PC-3 (cell line): ENCODE measurements at places on chromosomes 11 and 22. TPM values are rescaled to one million over a fixed set of nuclear protein-coding genes. Genes with fewer than 3 reads are reported as not detected.

ZFTA gene
- total RNA-seq = 15.1 and 29.5 TPM in 2 replicates

DNA sequence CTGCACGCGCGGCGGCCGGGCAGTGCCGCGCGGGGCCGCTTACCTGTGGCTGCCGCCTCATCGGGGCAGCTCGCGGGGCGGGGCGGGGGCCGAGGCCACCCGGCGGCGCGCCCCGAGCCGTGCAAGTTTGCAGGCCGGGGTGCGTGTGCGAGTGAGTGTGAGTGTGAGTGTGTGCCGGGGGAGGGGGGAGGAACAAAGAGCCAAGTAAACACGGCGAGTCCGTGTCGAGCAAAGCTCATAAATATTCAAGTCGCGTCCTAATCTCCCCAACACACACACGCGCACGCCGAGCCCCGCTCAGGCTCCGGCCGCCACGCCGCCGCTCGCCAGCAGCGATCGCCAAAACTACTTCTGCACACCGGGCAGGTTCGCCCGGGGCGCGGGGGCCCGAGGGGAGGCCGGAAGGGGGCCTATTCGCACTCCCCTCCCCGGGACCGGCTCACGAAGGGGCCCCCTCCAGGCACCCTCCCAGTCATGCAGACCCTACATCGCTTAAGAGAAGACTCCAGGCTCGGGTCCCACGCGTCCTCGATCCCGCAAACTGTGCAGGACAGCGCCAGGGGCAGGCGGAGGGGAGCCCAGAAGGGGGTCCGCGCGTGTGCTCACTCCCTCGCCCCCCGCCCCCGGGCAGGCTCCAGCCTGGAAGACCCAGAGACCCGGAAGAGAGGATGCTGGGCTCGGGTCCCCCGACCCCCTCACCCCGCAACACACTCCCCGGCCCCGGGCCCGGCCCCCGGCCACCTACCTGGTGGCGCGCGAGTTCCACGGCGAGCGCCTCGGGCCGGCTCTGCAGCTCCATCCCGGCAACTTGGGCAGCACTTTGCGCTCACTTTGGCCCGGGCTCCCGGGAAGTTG lies 827 bp downstream of the PHF21B start:
- no peak for DNase-seq

DNA sequence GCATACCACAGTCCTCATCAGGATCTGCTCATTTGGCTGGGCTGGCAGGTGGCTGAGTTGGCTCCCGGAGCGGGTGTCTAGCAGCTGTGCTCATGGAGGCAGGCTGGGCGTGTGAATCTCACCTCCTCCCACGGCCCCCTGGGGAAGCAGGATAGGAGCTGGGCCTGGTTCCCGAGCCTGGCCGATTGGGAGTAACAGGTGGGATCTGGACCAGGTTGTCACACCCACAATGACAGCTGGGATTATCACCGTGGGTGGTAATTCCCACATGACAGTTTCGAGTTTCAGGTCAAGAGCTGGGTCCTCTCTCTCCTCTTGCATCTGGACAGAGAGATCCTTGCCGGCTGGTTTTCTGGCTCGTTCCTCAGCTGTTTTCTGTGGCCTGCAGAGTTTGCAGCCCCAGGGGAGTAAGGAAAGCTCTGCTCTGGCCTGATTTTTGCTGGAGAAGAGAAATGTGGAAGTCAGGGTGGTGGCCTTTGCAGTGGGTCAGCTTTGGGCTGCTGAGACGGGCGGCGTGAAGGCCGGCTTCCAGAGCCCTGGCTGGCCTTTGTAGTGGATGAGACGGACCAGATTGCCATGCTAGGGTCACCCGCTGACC lies 57.0 kb downstream of the BCR start:
- no peak for DNase-seq

- no peak for DNase-seq
Observed at GRCh38 chr11:110493346-110493745, 63.6 kb downstream of the FDX1 start.

MAPK8IP2 gene
- total RNA-seq = 1.2 and 1.5 TPM in 2 replicates

DNA sequence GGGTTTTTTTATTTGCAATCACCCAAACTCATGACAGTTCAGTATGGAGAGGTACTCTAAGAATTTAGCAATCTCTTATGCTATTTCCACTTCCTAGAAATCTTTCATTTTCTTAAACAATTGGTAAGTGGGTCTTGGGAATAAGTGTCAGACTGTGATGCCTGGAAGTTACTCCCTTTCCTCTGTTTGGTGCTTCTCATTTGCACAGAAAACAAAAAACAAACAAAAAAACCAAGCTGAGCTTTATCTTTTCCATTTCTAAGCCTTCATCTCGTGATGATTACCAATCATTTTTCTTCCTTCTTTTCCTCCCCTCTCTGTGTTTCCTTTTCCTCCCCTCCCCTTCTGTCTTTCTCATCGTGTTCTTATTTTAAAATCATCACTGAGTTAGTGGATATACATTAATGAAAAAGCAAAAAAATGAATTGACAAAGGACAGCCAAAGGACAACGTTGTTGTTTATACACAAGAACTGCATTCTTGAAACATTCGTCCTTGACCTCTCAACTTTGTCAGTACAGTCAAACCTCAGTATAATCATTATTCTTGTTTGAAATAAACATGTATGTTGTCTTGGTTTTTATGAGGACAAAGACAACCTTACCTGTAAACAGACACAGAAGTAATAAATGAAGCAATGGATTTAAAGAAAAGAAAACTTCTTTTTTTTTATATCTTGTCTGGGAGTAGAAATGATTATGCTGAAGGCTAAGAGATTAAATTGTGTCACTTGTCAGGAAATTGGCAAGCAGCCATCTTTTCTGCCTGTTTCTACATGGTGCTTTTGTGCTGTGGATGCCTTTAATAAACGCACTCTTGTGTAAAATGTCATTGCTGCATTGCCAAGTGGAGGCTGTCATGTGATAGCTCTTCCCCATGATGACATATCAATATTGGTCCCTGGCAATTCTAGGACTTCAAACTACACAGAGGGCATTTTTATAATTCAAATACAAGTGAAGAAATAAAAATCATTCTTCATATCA lies 803.2 kb upstream of the CCDC90B start:
- no peak for DNase-seq

TNNI2 gene
- total RNA-seq = 0.55 TPM in 1 of 2 replicates, not detected in the other

- DNase-seq = no peak
Observed at GRCh38 chr11:68890490-68891231, 13.0 kb downstream of the MRPL21 start.

CALCA gene
- not detected in 2 replicates for total RNA-seq

- no peak for DNase-seq
Observed at GRCh38 chr22:27224485-27225374, 567.3 kb downstream of the MIAT start.

DNA sequence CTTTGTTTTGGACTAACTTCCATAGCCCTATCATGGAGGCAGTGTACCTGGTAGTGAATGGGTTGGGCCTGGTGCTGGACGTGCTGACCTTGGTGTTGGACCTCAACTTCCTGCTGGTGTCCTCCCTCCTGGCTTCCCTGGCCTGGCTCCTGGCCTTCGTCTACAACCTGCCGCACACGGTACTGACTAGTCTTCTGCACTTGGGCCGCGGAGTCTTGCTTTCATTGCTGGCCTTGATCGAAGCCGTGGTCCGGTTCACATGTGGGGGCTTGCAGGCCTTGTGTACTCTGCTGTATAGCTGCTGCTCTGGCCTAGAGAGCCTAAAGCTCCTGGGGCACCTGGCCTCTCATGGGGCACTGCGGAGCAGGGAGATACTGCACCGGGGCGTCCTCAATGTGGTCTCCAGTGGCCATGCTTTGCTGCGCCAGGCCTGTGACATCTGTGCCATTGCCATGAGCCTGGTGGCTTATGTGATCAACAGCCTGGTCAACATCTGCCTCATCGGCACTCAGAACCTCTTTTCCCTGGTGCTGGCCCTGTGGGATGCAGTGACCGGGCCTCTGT lies 846 bp downstream of the RNF26 start:
- DNase-seq = no peak

ZP1 gene
- not detected in 2 replicates for total RNA-seq

IGSF22 gene
- total RNA-seq = 0.12 TPM in 1 of 2 replicates, not detected in the other

GRCh38 chr22:36430863-36431262 lies 43.1 kb upstream of the MYH9 start:
- DNase-seq = peak; percentile 22

DNA sequence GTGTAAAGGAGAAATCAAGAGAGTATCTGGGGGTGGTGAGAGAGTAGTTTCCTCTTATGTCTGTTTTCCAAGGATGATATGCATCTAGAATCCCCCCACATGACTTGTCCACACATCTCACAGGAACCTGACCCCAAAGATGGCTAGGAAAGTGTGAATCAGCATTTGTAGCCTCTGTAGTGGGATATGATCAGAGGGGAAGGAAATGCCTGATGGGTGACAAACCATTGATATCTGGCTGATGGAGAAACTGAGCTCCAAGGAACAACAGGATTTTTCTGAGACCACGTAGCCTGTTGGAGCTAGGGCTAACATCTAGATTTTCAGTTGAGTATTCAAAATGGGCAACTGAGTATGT lies 369.4 kb downstream of the DDX10 start:
- no peak for DNase-seq

- DNase-seq = peak; percentile 82
Observed at GRCh38 chr11:13210424-13210823, 67.2 kb upstream of the BMAL1 start.

GRCh38 chr11:64637334-64638017 lies 46.5 kb downstream of the SLC22A12 start:
- no peak for DNase-seq

DNA sequence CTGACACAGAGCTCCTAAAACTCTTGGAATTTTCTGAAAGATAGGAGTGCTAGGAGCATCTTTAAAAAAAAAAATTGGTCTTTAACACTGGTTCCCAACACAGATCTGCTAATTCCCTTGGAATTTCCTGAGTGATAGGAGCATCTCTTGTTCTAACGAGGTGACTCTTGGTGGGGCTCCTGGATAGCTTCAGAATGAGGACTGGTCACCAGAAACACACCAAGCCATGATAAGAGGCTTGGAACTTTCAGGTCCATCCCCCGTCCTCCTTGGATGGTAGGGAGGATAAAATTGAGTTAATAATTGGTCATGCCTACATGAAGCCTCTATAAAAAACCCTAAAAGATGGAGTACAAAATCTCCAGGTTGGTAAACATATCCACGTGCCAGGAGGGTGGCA lies 64.5 kb upstream of the LDLRAD3 start:
- DNase-seq = no peak

GRCh38 chr22:40922484-40923303 lies 28.5 kb upstream of the RBX1 start:
- peak; percentile 76 for DNase-seq

SMTNL1 gene
- total RNA-seq = not detected in 2 replicates

DNA sequence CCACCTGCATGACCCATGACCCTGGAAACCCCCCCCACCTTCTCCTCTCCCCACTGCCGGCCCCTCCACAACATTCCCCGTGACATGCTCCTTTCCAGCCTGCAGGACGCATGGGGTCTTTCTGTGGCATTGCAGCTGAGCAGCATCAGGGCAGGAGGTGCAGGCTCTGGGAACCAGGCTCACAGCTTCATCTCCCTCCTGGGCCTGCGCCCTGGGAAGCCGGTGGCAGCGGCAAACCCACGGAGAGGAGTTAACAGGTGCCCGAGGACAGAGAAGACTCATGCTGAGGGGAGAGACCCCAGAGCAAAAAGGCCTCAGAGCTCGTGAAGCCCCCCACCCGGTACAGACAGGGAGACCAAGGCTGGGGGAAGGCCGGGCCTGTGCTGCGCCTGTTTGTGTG lies 32.2 kb downstream of the CDKN1C start:
- no peak for DNase-seq

- DNase-seq = no peak
Observed at GRCh38 chr11:65579291-65579690, 3.4 kb downstream of the EHBP1L1 start.

DNA sequence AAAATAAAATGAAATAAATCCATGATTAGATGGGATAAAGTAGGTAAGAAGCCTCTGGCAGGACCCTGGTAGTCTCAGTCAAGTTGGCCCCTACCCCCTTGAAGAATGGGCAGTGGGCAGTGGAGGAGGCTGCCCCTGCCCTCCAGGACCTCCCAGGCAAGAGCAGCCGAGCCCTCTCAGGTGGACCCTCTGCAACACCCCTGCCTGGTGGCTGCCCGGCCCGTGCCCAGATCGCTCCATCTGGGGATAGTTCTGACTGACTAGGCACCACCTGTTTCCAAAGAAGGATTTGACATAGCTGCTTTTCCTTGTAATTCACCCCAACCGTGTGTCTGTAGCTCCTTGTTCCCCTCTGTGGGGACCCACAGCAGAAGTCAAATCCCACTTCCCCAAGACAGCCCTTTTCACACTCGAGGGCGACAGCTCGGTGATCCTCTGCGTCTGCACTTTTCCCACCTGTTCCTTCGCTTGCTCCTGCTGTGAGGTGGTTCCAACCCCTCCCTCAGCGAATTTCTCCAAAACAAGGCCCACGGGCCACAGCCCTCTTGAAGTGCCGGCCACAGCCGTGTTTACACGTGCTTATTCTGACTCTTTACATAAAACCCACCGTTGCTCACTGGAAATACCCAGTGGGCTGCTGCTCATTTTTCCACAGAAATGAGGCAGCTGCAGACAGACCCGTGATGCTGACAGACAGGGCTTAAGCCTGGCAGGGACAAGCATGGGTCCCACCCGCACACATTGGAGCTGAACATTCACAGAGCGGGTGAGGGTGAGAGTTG lies 5.5 kb upstream of the TMPRSS13 start:
- DNase-seq = no peak

DNA sequence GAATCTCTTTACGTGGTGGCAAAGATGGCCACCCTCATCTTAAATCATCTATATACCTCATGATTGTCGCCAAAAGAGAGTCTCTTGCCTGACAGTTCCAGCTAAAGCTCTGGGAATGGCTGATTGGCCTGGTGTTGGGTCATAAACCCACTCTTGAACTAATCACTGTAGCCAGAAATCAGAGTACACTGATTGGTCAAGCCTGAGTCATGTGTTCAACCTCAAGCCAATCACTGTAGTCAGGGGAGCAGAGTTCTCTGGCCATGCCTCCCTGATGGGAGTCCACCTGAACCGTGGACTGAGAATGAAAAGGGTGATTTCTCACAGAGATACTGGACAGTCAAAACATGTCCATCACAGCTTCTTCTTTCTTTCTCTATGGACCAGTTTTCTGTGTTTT lies 45.8 kb downstream of the RCN1 start:
- no peak for DNase-seq

SLC16A8 gene
- not detected in 2 replicates for total RNA-seq

CARD16 gene
- total RNA-seq = not detected in 2 replicates

GRCh38 chr22:35510951-35511350 lies 29.7 kb upstream of the RASD2 start:
- no peak for DNase-seq
